Muscle of leg (tissue), 16 donors: ENCODE measurements at places on chromosomes 7 and 10. TPM values are rescaled to one million over a fixed set of nuclear protein-coding genes. Genes with fewer than 3 reads are reported as not detected.
A peak's percentile ranks its signal among the peaks of the same experiment; 100 is the strongest.

GRM3 gene
- 0.04 TPM for total RNA-seq

DNA sequence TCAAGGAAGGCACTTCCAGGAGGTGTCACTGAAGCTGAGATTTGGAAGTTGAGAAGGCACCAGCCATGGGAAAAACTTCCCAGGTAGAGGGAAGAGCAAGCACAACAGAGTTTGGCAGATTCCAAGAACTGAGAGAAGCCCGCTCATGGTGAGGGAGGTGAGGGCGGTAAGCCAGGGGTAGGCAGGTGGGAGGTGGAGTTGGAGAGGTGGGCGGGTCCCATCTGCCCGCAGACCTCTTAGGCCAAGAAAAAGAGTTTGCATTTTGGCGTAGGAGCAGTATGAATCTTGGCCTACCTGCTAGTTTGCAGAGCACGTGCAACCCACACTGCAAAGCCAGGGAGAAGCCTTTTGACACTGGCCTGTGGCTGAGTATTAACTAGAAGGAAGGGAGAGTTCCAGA, 18.8 kb downstream of the FRMPD2 start:
- no peak for DNase-seq

DNA sequence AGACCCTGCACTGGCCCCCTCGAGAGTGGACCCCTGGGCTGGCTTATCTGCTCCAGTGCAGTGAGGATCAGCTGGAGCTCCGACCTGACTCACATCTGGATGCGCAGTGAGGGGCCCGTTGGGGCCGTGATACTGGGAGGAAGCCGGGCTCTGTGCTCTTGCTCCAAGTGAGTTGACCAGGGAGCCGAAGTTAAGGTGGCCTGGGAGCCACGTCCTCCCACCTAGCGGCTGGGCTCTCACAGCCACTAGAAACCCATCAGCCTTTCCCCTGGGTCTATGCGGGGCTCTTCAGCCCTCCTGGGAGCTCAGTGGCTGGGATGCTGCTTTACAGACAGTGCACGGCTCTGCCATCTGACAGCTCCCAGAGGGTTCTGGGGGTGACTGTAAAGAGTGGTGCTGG, 9.1 kb downstream of the ALKBH4 start:
- no peak for DNase-seq

DNA sequence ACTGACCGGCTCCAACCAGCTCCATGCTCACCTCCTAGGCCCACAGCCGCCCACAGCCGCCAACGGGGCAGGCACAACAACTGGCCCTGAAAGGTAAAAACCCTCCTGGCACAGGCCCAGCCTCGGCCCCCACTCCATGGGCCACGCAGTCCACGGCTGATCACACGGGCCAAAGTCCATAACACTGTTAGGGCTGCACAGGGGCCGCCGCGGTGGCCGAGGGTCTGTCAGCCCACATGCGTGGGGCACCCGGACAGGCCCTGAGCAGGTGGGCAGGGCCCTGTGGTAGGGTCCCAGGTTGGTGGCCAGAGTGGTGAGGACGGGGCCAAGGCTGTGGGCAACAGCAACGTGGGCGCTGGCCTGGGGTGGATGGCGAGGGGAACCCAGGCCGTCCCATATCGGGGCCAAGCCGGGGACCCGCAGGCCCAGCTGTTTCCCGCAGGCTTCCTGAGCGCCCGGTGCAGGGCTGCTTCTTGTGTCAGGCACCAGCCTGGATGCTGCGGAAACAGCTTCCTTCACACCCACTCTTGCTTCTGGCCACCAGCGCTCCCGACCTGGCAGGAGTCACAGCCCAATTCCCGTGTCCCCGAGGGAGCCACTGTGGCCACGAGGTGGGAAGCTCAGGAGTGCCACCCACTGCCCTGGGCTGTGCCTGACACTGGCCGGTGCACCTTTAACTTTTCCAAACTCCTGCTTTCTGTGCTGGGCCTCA, 29.2 kb downstream of the CYP2W1 start:
- DNase-seq = no peak

GNGT1 gene
- not detected for total RNA-seq

FAM53B gene
- 31.2 TPM for total RNA-seq

- peak; percentile 12 for DNase-seq
Observed at GRCh38 chr7:118153551-118154177, 30.3 kb upstream of the LSM8 start.

UTF1 gene
- total RNA-seq = not detected

DNA sequence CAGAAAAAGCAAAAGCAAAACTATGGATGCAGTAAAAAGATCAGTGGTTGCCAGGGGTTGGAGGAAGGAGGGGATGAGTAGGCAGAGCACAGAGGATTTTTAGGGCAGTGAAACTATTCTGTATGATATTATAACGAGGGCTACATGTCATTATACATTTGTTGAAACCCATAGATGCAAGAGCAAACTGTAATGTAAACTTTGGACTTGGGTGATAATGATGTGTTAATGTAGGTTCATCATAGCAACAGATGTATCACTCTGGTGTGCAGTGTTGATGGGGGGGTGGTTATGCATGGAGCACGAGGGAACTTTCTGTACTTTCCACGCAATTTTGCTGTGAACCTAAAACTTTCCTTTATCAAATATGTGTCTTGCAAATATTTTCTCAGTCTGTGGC, 23.2 kb downstream of the SLK start:
- no peak for DNase-seq

DNA sequence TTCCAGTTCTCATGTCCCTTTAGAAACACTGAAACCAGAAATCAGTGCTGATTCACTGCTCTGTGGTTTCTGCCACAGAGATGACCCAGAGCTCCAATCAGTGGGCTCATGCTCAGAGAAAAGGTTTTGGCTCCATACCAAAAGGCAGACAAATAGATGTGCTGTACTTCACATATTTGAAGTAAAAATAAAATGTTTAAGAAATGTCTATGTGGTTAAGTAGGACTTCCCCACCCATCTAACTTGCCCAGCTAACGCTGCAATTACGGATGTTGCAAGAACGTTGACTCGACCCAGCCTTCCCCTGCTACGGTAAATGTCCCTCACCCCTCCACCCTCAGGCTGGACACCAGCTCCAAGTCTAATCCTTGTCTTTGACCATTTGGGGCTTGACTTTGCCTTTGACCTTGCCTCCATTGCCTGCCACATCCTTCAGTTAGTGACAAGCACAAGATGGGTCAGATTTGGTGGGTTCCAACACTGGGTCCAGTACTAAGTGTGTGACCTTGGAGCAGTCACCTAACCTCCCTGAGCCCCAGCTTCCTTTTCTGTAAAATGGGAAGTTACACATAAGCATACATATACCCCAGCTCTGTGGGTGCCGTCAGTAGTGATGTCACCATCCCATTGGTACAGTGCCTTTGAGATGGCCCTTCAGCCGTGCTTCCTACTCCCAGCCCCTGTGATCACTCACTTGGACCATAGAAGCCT, 95.8 kb downstream of the CHST15 start:
- peak; percentile 66 for DNase-seq

GRCh38 chr10:71222601-71223346, 10.4 kb downstream of the UNC5B start:
- DNase-seq = peak; percentile 3
